Left forelimb (tissue), 1 donor: ENCODE measurements at places on chromosomes 5 and 9.

DNA sequence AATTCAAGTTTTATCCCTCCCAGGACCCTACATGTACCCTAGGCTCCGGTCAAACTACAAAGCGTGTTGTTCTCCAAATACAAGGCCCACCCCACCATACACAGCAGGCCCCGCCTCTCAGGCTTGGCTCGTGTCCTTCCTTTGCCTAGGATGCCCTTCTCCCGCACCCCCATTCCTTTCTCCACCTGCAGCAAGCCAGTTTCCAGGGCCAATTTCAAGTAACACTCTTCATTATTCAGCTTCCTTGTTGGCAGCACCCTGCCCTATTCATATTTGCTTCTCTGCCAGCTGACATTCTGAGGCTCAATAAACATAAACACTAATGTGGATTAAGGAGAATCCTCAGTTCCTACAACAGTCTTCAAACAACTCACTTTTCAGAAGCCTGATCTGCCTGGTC, 31.7 kb downstream of the EPB41L4B start:
- no peak for DNase-seq

DNA sequence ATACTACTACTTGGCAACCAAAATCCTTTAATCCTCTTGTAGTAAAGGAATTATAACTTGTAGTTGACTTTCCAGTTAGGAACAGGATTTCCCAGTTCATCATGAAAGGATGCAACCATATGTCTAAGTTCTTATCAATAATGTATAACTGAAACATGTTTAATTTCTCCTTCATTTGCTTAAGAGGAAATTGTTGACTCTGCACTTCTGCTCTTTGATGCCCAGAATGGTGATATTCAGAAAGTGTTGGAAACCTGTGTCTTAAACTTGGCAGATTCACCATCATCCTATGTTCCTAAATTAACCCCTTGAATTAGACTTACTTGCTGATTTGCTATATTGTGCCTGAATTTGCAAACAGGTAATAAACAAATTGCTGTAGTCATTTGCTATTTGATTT, 201.5 kb downstream of the PTPRD start:
- DNase-seq, result no peak

DNA sequence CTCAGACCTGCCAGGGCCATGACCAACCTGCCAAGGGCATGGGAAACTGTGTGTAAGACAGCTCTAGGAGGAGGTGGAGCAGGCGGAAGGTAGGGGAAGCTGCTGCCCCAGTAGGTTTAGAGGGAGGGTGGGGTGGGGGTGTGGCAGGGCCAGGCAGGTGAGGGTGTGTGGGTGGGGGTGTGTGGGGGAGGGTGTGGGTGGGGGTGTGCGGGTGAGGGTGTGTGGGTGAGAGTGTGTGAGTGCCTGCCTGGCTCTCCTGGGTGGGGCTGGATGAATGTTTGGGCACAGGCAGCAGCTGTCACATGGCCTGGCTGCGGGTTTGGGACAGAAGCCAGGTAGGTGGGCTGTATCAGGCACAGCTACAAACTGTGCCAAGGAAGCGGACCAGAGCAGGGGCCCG, 8.8 kb upstream of the N4BP3 start:
- no peak for DNase-seq

DNA sequence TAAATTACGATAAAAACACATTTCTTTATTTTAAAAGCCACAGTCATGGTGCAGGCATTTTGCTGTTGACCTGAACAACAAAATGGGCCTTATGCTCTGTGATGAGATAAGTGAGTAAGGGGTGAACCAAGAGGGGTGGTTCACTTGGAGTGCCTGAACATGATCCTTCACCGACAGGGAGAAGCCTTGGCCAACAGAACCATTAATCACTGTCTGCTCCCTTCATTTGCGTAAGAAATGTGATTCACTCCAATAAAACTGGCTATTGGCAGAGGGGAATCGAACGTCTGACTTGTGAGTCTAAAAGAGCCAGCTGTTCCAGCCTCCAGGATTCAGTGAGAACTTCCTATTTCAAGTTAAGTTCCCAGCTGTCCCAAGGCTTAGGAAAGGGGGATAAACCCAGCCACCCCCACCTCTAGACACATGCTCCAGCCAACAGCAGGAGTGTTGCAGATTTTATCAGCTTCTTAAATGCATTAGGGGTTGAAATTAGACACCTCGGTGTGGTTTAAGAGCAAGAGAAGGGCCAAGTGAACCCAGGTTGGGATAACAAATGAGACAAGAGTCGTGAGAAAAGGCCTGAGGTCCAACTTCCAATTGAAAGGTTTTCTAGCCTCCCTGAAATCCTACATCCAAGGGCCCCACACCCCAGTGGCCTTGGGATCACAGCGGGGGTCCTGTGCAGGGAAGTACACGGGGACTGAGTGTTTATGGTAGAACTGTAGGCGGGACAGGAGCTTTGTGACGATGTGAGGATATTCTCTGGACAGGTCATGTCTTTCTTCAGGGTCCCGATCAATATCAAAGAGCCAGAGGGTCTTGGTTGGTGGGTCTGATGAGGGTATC, 131.4 kb upstream of the LHFPL2 start:
- no peak for DNase-seq

- no peak for DNase-seq
Observed at GRCh38 chr5:142860270-142860669, 90.1 kb downstream of the ARHGAP26 start.

DNA sequence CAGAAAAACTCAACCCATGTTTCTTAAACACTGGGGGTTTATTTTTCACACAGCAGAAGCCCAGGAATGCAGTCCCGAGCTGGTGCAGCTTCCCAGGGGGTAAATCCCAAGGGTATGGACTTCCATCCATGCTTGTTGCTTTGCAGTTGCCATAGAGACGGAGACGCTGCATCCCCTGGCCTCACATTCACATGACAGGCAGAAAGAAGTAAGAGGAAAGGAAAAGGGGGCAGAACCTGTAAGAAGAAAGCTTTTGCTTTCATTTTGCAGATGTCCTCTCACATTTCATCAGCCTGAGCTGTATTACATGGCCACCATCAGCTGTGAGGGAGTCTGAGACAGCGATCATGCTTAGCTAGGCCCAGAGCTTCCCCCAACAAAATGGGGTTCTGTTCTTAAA, 321.0 kb downstream of the AGTPBP1 start:
- no peak for DNase-seq

DNA sequence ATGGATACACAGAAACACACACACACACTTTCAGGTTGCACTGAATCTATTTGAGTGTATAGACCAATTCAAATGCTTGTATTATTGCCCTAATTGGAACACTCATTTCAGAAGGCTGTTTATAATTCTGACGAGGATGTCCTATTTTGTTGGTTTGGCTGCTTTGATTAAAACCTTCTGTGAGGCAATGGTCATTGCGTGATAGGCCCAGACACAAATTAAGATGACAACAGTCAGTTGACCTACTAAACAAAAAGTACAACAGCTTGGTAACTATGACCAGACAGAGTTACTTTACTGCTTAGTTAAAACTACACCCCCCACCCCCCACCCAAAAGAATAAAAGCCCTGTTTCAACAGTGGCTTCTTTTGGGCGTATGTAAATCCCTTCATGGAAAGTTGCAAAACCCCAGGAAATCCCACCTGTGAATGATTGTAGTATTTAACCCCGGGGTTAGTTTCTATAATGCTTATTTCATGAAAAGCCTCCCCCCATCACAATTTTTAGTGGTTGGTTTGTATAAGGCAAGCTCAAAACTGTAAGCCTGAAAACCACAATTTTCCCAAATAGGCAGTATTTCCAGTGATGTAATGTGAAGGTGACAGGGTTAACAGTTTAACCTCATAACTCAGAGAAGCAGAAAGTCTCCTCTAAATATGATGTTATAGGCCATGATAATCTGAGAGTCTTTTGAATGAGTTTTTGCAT, 340.8 kb downstream of the FGF10 start:
- no peak for DNase-seq

DNA sequence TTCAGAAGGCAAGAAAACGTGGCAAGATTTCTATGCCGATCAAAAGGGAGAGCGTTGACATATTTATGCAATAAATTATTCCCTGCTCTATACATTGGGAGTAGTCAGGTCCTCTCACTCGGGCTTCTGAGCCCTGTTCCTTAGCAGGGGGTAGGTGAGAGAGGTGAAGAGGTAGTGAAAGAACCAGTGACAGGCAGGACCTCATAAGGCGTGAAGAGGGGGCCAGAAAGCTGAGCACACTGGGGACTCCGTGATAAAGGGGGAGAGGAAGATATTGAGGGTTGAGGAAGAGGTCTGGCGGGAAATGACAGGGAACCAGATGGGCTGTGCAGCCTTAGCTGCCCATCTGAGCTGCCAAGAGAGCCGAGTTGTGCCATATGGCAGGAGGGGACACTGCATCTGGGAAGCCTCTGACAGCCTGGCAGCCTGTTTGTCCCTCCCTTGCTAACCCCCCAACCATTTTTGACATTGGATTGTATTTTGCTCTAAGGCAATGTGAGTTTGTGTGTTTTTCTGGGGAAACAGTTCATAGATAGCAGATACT, 782 bp upstream of the CDC20B start:
- DNase-seq, result no peak

DNA sequence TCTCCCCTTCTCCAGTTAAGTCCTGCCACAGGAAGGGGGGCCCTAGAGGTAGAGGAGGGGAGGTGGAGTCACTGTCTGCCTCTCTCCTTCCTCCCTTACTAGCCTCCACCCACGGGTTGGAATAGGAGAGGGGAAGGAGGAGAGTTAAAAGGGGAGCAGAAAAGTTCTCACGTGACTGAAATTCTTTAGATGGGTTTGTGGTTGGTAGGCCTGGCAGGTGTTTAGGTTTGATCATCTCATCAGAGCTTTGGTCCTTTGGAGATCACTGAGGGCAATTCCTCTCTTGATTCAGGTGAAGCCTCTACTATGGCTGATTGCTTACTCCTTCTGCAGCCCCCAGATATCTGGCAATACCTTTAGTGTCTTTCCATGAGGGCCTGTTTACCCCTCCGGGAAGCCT, 24.9 kb upstream of the C5orf63 start:
- DNase-seq, result no peak

GRCh38 chr5:59368951-59369350, 524.6 kb downstream of the PDE4D start:
- no peak for DNase-seq
